ENCODE measurements at places on chromosomes 2 and 18. TPM values are rescaled to one million over a fixed set of nuclear protein-coding genes. Genes with fewer than 3 reads are reported as not detected.
A peak's percentile ranks its signal among the peaks of the same experiment; 100 is the strongest.

DNA sequence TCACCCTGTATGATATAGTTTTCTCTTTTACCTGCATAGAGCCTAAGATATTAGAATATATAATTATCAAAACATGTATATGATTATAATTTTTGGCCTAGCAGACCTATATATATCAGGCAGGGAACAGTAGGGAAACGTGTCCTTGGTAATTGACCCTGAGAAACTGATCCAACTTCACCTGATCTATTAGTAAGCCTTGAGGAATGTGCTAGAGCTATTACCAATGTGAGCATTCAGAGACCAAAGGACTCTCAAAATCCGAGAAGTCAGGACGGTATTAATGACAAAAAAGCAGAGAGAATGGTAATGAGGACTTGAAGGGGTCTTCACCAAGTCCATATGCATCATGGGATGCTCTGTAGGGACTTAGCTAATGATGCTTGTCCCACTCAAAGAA, 571.9 kb downstream of the CPS1 start:
- no peak for DNase-seq

DNA sequence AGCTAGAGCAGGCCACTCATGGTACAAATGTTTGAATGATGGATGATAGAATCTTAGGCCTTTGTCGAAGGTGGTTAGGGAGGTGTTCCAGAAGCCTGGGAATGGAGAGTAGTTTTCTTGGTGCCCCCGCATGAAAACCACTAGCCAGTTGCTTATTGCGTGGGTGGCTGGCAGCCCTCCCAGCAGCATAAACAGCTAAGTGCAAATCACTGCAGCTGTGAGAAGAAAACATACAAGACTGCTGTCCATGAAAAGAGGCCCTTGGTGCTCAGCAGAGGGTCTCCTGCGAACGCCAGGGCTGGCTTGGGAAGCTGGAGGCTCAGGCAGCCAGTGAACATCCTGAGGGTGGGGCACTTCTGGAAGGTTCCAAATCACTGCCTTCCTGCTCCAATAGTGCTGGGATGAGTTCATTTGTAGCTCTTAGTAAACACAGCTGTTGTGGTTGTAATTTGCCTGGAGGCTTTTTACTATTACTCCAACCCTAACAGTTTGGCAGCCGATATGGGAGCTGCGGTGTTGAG, 118.8 kb downstream of the MGAT5 start:
- DNase-seq: no peak

GRCh38 chr18:44041961-44042360, 638.7 kb upstream of the SETBP1 start:
- DNase-seq: no peak

DNA sequence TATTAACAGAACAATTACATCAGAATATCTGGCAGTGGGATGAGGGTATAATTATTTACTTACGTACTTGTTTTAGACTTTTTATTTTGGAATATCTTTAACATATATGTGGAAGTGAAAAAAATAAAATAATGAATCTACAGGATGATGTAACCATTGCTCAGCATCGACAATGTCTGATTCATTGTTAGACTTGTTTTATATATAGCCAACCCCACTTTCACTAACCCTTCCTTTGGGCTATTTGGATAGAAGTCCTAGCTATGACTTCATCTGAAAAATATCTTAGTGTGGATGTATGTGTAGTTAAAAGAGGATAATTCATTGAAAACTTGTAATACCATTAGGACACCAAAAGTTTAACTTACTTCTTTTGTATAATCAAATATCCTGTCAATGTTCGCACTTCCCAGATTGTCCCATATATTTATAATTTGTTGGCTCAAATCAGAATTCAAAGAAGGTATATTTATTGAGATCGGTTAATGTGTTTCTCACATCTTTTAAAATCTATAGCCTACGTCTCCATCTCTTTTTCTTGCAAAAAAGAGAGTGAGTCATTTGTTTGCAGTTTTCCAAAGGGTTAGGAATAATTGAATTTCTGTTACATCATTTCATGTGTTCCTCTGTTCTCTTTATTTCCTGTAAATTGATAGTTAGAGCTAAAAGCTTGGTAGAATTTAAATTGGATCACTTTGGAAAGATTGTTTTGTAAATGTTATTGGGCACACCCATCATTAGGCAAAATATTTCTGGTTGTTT, 506.1 kb upstream of the FAM98A start:
- DNase-seq: peak; percentile 83

DNA sequence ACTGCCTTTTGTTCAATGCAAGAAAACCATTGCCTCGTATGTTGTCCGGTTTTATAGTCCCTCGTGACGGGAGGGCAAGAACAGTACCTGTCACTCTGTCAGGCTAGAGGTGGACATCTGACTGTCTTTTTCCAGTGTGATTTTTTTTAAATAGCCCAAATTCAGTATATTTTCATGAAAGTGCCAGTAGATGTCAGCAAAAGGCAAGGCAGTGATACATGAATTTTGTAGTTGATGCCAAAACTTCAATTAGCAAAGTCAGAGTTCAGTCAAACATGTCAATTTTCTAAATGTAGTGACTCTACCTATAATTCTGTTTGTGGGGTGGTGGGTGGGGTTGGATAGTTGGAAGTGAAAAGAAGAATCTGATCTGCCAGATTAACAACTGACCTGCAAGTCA, 296.0 kb upstream of the MC4R start:
- DNase-seq: peak; percentile 19

- DNase-seq: no peak
These were observed 228.0 kb downstream of the PIK3C3 start for GRCh38 chr18:42182728-42183700.

GRCh38 chr18:46261799-46262198, 157.6 kb downstream of the HAUS1 start:
- DNase-seq: no peak

DNA sequence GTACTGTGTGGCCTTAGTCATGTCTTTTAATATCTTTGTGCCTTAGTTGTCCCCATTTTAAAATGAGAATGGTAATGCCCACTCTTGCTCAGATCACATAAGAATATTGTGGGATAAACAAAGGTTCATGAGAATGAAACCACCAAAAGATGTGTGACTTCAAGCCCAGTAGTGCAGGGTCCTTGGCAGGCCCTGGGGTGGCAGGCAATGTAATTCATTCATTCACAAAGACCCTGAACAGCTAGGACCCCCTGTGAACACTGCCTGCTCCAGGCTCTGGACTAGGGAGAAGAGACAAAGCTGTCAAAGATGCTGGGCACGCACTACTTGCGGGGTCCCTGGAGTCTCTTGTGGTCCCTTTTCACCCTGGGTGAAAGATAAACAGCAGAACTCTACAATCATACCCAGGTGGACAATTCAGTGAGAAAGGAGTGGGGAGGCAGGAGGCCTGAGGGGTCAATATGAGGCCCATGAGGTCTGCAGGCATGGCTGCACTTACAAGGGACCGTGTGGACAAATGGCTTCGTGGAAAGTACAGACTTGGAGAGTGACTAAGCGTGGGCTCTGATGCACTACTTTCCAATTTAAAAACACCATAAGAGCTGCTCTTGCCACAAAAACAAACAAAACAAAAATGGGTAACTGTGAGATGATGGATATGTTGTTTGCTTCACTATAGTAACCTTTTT, 136.1 kb downstream of the SMAD7 start:
- no peak for DNase-seq

The SLC9A4 gene
- total RNA-seq: 0.07 TPM

- no peak for DNase-seq
These were observed 13.3 kb downstream of the DAPL1 start for GRCh38 chr2:158808426-158808825.

GRCh38 chr2:190407246-190407661, 901 bp upstream of the MFSD6 start:
- DNase-seq: no peak

DNA sequence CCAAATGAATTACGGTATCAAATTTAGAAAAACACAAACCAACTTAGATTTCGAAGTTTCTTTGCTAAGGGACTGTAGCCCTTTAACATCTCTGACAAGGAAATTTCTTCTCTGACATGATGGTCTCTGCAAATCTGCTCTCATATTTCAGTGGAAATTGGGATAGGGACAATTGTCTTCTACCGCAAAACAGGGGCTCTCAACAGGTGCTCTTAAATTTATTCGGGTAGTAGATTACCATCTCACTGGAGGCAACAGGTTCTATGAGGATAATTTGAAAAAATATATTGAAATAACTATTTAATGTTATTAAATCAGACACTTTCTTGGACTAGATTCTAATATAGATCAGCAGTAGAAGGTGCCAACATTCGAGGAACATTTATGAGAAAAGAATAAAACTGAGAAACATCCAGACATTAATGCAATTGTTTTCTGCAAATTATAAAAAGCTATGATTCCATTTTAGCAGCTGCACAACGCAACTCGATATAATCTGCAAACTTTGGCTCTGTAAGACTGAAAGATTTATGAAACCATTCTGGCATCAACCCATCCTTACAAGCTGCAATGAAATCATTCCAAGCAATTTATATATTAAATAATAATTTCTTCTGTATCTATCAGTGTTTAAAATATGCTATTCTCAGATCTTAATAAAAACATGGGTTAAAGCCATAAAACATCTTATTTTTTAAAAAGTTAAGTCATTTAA, 10.0 kb upstream of the BCL2 start:
- DNase-seq: no peak

- DNase-seq: no peak
These were observed 34.7 kb downstream of the RALB start for GRCh38 chr2:120287183-120288015.

GRCh38 chr2:26424221-26424620, 22.5 kb downstream of the DRC1 start:
- DNase-seq: no peak

DNA sequence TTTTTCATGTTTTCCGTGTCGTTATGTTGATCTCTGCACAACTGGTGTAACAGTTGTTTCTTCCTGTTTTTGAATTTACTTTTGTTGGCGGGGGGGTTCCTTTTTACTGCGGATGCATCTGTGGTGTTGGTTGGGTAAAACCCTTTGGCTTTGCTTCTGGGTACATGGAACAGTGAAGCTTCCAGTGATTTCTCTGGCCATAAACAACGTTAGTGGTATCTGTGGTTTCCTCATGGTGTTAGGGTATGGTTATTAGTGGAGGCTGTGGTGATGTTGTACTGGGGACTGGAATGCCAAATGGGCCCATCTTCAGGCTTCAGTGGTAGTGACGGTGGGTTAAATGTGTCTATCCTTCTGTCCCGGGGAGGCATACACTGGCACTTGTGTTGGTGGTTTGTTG, 285.4 kb upstream of the ZNF804A start:
- no peak for DNase-seq

The TMEM247 gene
- total RNA-seq: not detected

DNA sequence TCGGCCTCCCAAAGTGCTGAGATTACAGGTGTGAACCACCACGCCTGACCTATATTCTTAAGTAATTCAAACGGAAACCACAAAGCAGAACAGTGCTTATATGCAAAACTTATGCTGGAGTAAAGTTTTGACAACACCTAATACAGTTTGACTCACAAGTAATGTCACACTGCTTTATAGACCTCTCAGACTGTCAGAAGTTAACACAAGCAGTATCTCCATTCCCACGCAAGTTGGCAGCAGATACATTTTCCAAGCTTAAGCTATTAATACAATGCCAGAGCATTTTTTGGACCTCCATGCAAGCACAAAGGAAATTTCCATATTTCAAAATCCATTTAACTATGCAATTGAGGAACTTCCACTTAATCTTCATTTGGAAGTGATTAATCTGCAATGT, 21.0 kb upstream of the SANBR start:
- no peak for DNase-seq

DNA sequence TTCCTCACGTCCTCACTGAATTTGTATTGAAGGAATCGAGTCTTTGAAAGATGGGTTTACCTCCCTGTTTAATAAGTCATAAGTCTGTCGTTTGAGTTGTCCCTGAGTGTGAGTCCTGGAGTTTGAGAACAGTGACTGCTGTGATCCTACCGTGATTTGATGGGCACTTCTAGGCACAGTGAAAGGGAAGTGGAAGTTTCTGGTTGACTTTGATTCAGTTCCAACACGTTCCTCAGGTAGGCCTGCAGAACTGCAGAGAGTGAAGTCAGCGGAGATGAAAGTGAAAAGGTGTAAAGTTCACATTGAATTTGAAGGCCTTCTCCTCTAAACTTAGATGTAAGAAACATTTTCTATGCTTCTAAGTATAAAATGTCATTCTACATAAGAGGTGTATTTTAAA, 52.9 kb upstream of the ACKR3 start:
- DNase-seq: no peak

The CIB4 gene
- total RNA-seq: not detected

GRCh38 chr2:23554054-23554697, 169.2 kb downstream of the KLHL29 start:
- no peak for DNase-seq

DNA sequence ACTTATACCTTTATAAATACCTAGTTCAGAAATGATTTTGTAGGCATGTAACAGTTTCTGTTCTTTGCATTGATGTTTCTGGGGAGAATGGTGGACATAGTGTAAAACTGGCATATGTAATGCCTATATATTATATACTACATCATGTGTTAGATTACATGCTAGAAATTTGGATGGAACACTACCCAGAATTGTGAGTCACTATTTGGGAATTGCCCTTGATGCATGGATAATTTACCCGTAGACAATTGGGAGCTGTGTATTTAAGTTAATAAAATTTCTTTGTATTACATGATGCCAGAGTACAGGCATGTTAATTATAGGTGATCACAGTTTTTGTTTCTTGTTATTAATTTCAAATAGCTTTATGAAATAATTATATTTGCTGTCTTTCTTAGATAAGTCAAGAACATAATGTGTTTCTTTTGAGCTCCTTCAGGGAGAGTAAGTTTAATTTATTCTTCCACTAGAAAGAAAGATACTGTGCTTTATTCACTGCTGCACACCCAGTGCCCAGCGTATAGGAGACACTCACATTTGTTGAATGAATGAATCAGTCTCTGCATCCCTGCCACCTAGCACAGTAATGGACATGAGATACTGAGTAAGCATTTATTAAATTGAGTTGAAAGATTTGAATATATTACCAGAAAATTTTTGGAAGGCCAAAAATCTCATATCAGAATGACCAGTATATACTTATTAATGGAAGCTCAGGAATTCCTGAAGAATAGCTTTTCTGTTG, 16.9 kb downstream of the ACSL3 start:
- DNase-seq: no peak

- peak; percentile 46 for DNase-seq
These were observed 766 bp downstream of the PDE6D start for GRCh38 chr2:231780123-231780908.

DNA sequence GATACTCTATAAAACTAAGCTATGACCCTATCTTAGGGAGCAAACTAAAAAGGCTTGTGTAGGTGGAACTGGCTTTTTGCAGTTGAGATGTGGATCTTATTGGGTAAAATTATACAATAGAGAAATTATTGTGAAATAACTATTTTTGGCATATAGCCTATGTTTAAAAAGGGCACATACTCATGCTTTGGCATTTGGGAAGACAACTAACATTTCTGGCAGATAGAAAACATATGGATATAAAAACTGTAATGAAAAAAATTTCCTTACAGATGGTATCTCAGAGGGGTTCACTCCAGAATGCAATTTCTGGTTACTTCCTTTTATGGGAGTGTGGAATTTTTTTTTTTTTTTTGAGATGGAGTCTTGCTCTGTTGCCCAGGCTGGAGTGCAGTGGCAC, 120.1 kb upstream of the CCDC195 start:
- DNase-seq: no peak

The RFTN2 gene
- 9.9 TPM for total RNA-seq
